ENCODE measurements at places on chromosomes 2 and 18.

DNA sequence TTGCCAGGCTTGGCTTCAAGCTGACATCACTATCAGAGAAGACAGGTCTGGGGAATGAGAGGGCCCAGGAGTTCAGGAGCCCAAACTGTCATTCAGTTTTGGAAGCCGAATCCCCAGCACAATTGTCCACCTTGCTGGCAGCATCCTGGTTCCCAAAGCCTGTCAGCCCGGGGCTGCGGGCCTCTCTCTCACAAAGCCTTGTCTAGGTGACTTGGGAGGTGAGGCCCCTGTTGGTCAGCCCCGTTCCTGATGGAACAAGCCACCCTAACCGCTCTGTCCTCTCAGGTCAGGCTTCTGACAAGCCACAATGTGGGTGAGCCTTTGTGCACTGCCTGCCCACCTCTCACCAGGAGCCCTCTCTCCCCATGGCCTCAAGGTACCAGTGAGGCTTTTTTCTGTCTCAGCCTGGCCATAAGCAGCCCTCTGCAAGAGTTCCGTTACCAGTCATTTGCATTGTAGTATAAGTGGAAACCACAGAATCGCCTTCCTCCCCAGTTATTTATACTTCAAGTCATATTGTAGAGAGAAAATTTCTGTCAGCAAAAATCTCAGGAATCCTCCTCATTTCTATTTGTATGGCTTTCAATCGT lies 100.6 kb downstream of the MSH2 start:
- DNase-seq: no peak

DNA sequence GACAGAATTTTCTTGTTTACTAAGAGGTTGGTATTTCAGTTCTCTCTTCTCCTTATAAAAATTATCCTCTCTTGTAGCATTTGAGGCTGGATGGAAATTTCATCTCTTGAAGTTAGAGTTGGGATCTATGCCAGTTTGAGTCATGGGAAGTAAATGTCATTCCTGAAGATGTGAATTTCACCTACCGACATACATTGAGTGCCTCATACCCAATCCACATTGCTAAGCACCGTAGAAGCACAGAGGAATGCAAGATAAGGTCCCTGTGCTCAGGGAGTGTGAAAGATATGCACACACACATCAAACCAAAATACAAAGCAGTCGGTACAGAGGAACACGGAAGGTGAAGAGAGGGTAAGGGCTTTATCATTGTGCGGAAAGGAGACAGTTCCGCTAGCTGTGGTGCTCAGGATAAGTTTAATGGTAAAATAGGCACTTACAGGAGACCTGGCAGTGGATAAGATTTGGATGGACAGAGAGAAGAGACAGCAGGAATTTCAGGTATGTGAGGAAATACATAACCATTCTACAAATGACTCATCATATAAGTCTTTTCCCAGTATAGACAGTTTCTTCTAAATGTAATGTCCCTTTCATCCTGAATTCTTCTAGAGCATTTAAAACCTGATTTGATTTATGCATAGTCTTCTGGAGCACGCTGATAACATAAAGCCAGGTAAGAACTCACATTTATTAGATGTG lies 205.3 kb upstream of the ST6GAL2 start:
- DNase-seq: no peak

GRCh38 chr2:110973262-110973661 lies 147.5 kb upstream of the BCL2L11 start:
- no peak for DNase-seq

DNA sequence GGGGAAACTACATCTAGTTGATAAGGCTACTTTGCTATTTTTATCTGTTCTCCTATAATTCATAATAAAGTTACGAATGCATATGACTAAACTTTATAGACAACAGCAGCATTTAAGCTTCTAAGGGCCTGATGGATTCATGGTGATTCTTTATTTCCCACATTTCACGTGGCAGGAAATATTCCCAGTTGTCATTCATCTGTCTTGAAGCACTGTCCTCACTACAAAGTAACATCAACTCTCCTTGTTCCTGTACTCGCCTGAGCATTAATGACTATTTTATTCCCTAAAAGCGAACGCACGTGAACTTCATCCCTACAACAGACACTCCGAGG lies 2.6 kb downstream of the SATB2 start:
- no peak for DNase-seq

DNA sequence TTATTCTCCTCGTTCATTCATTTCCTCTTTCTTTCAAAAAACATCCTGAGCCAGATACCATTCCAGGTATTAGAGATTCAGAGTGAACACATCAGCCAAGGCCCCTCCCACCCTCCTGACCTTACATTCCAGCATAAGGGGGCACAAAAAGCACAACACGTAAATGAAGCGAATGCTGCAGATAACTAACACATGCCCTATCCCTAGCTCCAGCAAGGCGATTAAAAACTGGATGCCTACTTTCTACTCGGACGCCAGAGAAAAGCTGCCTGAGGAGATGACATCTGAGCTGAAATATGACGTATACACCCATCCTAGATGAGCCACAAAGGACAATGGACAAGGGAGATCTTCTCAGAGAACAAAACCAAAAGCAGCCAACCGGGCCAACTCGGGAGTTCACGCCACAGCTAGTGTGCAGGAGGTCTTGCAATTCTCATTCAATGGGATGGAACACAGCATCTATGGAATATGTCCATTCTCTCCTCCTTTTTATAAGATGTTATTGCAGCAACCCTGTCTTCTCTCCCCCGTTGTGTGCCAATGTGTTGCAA lies 33.5 kb downstream of the FEZ2 start:
- no peak for DNase-seq

All from NT2/D1 (cell line).